ENCODE measurements at places on chromosomes 16 and 17.

- DNase-seq, result no peak
These were observed 19.8 kb upstream of the NTN1 start for GRCh38 chr17:9001559-9001958.

- DNase-seq, result no peak
These were observed 411.7 kb upstream of the EEF2KMT start for GRCh38 chr16:5509336-5509735.

- DNase-seq, result no peak
These were observed 482.6 kb upstream of the ERCC4 start for GRCh38 chr16:13437413-13437795.

DNA sequence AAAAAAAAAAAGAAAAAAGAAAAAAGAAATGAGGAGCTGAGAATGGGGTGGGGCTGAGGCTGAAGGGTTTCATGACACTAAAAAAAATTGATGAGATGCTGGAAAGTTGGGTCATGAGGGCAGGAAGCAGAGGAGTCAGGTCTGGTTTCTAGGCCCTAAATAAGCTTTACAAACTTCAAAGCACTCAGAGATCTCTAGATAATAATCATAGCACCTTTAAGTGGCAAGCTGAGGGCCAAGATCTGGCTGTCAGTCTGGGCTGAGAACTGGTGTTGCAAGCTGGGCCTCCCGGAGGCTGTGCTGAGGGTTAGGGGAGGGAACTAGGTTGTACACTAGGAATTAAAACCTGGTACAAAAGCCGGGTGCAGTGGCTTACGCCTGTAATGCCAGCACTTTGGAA is 6.4 kb downstream of the ZNF764 start:
- peak; percentile 50 for DNase-seq

- DNase-seq, result peak; percentile 29
These were observed 96.1 kb upstream of the CDH5 start for GRCh38 chr16:66270333-66270927.

DNA sequence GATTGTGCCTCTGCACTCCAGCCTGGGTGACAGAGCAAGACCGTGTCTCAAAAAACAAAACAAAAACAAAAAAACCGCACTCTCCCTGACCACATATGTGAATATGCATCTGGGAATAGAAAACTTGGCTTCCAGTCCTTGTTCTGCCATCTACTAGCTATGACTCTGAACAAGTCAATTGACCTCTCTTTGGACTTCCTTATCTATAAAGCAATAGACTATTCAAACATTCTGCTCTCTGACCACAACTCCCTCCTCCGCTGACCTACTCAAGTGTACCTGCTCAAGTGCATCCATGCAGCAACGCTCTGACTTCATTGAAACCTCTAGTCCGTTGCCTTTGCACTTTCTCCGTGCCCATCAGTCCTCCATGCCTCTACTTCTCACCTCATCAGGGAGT is 52.6 kb upstream of the KDM6B start:
- DNase-seq, result no peak

- no peak for DNase-seq
These were observed 4.2 kb downstream of the HID1 start for GRCh38 chr17:74968361-74968780.

GRCh38 chr17:9878786-9879525 is 26.1 kb downstream of the RCVRN start:
- DNase-seq, result no peak

DNA sequence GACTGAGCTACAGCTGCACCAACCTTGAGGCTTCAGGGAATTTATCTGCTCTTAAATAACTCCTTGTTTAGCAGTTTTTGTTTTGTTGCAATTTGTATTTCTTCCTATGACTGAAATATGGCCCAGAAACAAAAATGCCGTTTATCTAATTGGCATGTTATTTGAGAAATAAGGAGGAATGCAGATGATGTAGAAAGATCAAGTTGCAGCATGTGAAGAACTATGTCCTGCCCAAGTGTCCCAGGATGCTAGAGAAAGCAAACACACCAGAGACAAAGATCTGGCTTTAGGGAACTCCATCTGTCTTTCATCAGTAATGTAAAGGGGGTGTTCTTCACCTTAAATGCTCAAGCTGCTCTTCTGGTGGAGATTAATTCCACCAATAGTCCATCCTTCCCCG is 29.7 kb downstream of the USP31 start:
- no peak for DNase-seq

DNA sequence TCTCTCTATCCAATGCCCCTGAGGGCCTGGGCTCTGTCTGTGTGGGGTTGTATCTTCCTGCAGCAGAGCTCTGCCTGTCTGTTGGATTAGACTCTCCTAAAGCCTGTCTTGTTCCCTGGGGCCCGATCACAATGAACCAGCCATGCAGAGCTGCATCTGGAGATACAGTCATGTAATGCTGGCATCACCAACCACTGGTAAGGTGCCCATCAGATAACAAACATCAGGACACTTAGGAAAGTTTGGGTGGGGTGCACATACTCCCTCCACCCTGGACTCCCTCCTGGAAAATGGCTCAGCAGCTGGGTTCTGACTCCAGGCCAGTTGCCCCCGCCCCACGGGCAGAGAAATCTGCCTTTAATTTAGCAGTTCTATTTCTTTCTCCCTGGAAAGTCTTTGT is 61.3 kb upstream of the BRD7 start:
- no peak for DNase-seq

GRCh38 chr16:80346111-80346632 is 194.6 kb upstream of the DYNLRB2 start:
- no peak for DNase-seq

All from stimulated activated CD4-positive, alpha-beta T cell treated with anti-CD3 and anti-CD28 coated beads, TNF-alpha, amount 100 ng/mL, for 4 hours (primary cell).